ENCODE measurements at places on chromosomes 7 and 10. TPM values are rescaled to one million over a fixed set of nuclear protein-coding genes. Genes with fewer than 3 reads are reported as not detected.

AUTS2 gene
- 7.7 TPM for total RNA-seq

BAMBI gene
- 4.6 TPM for total RNA-seq

AKR1C4 gene
- not detected for total RNA-seq

REEP3 gene
- 67.5 TPM for total RNA-seq

KCND2 gene
- total RNA-seq = 2.1 TPM

AGR2 gene
- not detected for total RNA-seq

SPDYE11 gene
- total RNA-seq = not detected

AMPH gene
- total RNA-seq = 3.6 TPM

LBX1 gene
- total RNA-seq = under 0.01 TPM

PCDH15 gene
- total RNA-seq = under 0.01 TPM

EPDR1 gene
- total RNA-seq = 43.4 TPM

PILRA gene
- total RNA-seq = 0.33 TPM

IDI2 gene
- total RNA-seq = not detected

LRIT1 gene
- total RNA-seq = not detected

CYP2E1 gene
- total RNA-seq = 0.50 TPM

ATP5F1C gene
- total RNA-seq = 170 TPM

ADO gene
- 20.6 TPM for total RNA-seq

LLCFC1 gene
- total RNA-seq = not detected

TMEM229A gene
- not detected for total RNA-seq

FOXI2 gene
- not detected for total RNA-seq

OR9A2 gene
- not detected for total RNA-seq

PDK4 gene
- total RNA-seq = 3.1 TPM

LEP gene
- total RNA-seq = 2.8 TPM

SFTPA2 gene
- total RNA-seq = not detected

SPDYE2B gene
- not detected for total RNA-seq

GRM3 gene
- not detected for total RNA-seq

RAB11FIP2 gene
- 17.5 TPM for total RNA-seq

ASAH2 gene
- total RNA-seq = 0.51 TPM

GNAI1 gene
- total RNA-seq = 68.9 TPM

Data from fibroblast of lung (primary cell).